ENCODE measurements at places on chromosomes 5 and 9.

GRCh38 chr9:118595719-118596305 lies 773.4 kb downstream of the BRINP1 start:
- DNase-seq, result peak; percentile 81

DNA sequence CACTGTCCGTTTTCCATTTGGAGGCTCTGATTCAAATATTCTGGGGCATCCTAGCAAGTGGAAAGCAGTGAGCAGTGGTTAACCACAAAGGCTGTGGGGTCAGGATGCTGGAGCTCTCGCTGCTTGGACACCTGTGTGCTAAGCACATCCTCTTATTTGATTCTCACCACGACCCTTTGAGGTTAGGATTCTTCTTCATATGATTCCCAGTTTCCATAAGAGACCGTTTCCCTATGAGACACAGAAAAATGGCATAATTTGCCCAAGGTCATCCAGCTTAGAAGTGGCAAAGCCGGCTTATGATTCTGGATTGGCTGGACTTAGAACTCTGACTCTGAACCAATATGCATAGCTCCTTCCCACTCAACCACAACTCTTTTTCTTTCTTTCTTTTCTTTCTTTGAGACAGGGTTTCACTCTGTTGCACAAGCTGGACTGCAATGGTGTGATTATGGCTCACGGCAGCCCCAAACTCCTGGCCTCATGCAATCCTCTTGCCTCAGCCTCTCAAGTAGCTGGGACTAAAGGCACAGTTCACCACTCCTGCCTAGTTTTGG lies 207.7 kb downstream of the TTLL11 start:
- DNase-seq, result no peak

GRCh38 chr5:159324102-159324755 lies 6.1 kb downstream of the IL12B start:
- DNase-seq, result peak; percentile 65

- DNase-seq, result no peak
Observed at GRCh38 chr9:93480728-93481324, 27.4 kb upstream of the FAM120AOS start.

- no peak for DNase-seq
Observed at GRCh38 chr5:43037636-43038495, 2.3 kb downstream of the ANXA2R start.

DNA sequence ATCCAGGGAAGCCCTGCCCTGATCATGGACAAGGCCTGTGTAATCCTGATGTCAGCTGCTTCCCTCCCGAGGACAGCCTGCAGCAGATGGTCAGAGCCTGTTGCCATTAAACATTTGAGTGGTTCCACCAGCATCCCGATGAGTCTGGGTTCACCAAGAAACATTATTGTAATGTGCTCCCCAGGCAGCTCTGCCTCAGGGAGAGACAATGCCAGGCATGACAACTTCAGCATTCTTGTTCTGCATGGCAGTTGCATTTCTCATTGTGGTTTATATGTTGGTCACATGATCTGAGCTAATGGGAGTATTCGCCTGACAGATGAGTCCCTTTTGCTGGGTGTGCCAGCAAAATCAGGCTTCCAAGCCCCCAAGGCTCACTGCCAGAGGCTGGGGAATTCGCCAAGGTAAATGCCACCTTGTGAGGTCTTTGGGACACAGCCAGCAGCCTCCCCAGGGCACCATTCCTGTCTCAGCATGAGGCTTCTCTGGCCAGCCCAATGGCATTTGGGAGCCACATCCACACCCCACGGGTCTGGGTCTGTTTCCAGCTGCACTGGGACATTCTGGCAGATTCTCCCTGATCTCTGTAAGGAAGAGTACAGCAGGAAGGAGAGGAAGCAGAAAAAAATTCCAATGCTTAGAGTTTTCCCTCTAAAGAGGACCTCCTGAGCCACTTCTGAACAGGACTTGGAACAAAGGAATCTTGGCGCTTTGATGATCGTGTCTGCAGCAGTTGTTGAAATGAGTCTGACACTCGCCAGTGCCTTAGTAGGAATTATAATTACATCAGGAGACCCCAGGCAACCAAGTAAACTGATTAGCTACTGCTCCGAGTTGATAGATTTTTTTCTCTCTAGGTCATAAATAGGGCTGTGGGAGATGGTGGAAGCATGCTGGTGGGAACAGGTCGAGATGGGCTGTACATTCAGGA lies 18.7 kb downstream of the KCNIP1 start:
- DNase-seq, result no peak

DNA sequence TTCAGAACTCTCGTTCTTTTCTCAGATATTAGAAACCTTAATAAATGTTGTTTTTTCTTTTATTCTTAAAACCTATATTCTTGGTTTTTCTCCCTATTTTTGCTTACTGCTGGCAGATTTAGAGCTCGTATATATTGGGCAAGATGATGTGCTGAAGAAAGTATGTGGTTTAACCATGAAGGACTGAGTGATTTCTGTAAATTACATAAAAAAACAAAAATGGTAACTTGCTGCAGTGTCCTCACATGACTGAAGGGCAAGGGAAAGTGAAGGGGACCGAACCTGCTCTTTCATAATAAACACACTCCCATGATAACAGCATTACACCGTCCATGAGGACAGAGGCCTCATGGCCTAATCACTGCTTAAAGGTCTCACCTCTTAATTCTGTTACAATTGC lies 393.8 kb upstream of the ZNF608 start:
- DNase-seq, result no peak

GRCh38 chr9:98087420-98088354 lies 31.2 kb downstream of the NANS start:
- DNase-seq, result peak; percentile 87

DNA sequence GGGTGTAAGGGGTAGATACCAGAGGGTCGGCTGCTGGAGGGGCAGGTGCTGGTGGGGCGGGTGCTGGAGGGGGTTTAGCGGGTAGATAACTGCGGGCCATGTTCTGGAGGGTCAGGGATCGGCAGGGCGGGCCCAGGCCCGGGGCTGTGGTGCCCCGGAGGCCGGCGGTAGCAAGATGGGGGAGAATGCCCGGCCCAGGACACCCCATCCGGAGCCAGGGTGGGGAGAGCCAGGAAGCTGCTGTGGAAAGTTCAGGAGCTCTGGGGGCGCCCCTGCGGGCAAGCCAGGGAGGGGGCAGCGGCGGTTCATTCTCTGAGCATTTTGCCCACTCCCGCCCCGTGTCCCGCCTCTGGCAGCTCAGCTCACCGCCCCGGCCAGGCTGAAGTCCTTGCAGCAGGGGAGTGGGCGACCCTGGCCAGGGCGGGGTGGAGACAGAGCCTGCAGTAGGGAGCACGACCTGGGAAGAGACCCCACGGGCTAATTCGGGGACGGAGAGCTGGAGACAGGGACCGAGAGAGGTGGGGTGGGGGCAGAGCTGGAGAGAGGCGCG lies 538 bp downstream of the PRRT1B start:
- DNase-seq, result no peak

DNA sequence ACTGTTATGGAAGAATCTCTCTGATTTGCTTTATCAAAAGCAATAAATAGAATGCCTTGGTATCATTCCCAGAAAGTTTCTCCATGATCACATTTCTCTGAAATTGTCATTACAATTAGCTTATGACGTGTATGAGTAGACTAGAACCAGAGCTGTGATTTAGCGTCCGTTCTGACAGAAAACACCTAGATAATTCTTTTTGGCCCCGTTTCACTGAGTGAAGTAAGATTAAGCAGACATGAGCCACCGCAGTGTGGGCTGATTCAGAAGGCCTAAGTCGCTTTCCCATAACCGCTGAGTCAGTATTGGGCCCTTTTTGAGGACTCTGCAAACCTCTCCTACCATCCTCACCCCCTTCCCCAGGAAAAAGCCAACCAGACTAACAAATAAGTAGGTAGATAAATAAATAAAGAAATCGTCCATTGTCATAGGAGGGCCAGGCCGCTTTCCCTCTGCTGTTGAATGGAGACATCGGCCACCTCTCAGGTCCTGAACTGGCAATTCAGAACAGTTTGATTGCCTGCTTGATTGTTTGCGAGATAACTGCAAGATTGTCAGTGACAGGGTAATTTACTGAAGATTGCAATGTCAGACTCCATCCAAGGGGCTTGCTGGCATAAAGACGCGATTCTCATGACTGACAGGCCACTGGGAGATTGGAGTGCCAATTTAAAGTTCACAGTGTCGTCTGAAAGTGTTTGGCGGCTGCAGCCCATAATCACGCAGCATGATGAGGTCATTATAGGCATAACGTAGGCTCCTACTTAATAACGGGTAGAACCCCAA lies 105.0 kb upstream of the WWC1 start:
- DNase-seq, result no peak

- DNase-seq, result no peak
Observed at GRCh38 chr5:76547891-76548524, 75.2 kb downstream of the F2RL2 start.

DNA sequence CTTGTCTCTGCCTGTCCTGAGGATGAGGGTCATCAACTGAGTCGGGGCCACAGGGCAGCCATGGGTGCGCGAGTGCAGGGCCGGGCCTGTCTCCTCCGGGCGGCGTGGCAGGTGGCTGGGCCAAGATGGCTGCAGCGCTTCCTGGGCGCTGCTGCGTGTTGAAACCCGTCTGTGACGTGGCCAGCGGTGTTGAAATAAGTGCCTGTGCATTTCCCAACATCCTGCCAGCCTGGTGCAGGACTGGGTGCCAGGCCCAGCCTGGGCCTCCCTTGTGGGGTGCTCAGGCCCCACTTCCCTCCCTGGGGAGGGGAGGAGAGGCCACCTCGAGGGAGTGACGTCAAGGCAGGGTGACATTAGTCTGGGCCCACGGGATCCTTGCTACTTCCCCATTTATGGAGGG lies 45.5 kb downstream of the RXRA start:
- no peak for DNase-seq

DNA sequence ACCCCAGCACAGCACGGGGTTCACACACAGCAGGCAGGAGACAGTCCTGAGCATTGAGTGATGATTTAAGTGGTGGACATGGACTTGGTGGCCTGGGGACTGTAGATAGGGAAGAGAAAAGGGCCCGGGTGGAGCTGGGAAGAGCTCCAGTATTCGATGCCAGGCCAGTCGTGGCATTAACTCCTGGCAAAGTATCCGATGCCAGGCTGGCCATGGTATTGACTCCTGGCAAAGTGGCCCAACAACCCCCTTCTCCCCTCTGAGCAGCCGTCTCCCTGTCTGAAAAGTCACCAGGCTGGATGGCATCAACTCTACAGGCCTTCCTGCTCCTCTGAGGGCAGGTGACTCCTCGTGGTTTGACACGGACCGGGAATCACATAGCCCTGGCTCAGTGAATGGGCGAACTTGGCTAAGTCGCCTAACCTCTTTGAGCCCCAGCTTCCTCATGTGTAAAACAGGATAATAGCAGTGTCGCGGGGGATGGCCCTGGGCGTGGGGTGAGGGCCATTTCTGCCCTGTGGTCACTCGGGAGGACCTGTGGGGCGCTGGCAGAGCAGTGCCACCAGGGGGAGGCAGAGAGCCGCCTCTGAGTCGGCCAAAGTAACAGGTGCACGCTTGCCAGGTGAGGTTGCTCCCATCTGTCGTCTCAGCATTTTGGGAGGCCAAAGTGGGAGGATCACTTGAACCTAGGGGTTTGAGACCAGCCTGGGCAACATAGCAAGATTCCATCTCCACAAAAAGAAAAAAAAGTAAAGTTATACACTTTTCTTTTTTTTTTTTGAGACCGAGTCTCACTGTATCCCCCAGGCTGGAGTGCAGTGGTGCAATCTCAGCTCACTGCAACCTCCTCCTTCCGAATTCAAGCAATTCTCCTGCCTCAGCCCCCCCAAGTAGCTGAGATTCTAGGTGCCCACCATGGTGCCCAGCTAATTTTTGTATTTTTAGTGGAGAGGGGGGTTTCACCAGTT lies 5.7 kb upstream of the SEC16A start:
- peak; percentile 81 for DNase-seq

- DNase-seq, result no peak
Observed at GRCh38 chr5:50445296-50445949, 4.3 kb upstream of the EMB start.

GRCh38 chr9:135129137-135129695 lies 41.7 kb downstream of the OLFM1 start:
- no peak for DNase-seq

DNA sequence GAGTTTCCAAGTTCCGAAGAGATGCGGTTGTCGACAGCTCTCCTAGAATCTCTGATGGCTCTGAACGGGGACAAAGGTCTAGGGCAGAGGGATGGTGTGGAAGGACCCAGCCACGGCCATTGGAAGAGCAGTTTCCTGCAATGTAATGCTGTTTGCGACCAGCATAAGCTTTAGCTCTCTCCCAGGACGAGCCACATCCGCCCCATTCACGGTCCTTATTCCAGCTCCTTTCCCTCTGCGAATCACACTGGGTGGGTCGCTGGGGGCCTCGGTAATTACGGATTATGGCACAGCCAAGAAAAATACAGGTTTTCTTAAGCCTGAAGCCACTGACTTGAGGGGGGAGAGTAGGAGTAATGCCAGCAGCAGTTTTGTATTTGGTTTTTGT lies 22.7 kb downstream of the ANXA2R start:
- DNase-seq, result peak; percentile 67

- DNase-seq, result no peak
Observed at GRCh38 chr5:123665822-123666371, 153.9 kb downstream of the CSNK1G3 start.

- DNase-seq, result no peak
Observed at GRCh38 chr9:98514841-98515240, 193.9 kb downstream of the GABBR2 start.

DNA sequence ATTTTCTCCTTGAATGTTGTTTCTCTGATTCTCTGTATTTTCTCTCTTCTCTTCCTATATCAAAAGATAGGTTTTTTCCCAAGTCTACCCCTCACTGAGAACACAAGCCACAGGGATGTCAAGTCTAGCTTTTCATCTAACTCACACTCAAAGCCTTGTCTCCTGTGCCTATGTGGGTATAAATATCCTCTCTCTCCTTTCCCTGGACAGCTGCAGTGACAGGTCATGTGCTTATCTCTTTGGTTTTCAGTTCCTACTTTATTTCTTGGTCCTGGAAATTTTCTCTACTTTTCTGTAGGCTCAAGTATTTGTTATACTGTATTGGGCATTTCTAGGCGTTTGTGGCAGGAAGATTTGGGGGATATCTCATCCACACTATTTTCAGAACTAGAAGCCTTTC lies 182.4 kb upstream of the MVB12B start:
- DNase-seq, result no peak

GRCh38 chr5:52956915-52957747 lies 32.0 kb upstream of the ITGA2 start:
- no peak for DNase-seq

GRCh38 chr5:122858451-122858850 lies 13.0 kb downstream of the SNX24 start:
- DNase-seq, result no peak

- peak; percentile 92 for DNase-seq
Observed at GRCh38 chr5:77847814-77848290, 71.7 kb upstream of the TBCA start.

GRCh38 chr9:17135295-17136160 lies 688 bp downstream of the CNTLN start:
- DNase-seq, result peak; percentile 72

GRCh38 chr5:60803712-60804111 lies 40.4 kb downstream of the ELOVL7 start:
- DNase-seq, result no peak
